ENCODE measurements at places on chromosomes 7 and 10. TPM values are rescaled to one million over a fixed set of nuclear protein-coding genes. Genes with fewer than 3 reads are reported as not detected.

DHX32 gene
- total RNA-seq: 26.4 TPM

SFTPA1 gene
- not detected for total RNA-seq

ANXA11 gene
- 45.7 TPM for total RNA-seq

CAV2 gene
- 86.3 TPM for total RNA-seq

AKR1D1 gene
- total RNA-seq: not detected

RSPH10B2 gene
- total RNA-seq: 0.30 TPM

SLC13A4 gene
- total RNA-seq: 0.08 TPM

NKX2-3 gene
- not detected for total RNA-seq

MNX1 gene
- total RNA-seq: not detected

HHEX gene
- total RNA-seq: 7.7 TPM

OR2A12 gene
- total RNA-seq: not detected

PLXNA4 gene
- total RNA-seq: 23.5 TPM

AGR2 gene
- not detected for total RNA-seq

TEX47 gene
- not detected for total RNA-seq

ADRB1 gene
- not detected for total RNA-seq

DOCK1 gene
- 100 TPM for total RNA-seq
